HFFc6 (cell line): ENCODE measurements at places on chromosomes 13 and 19. TPM values are rescaled to one million over a fixed set of nuclear protein-coding genes. Genes with fewer than 3 reads are reported as not detected.

Gene CKM
- total RNA-seq = not detected in 3 replicates

Gene SCEL
- total RNA-seq = not detected in 3 replicates

Gene INAFM1
- 13.8 and 14.2 TPM in 2 replicates for total RNA-seq

- DNase-seq = no peak
- H3K4me3 ChIP-seq = peak within 1 kb of the TSS; percentile 97
- H3K36me3 ChIP-seq = peaks cover 5% of the 10 kb centered on the region; the same call in 1 of the 2 replicates
- H3K27me3 ChIP-seq = peaks cover 16% of the 10 kb centered on the region
- peaks cover 31% of the 10 kb centered on the region for H3K4me1 ChIP-seq
Observed at GRCh38 chr19:51368366-51369282, at the start of gene CLDND2. CLDND2 (minus strand) TSS chr19:51369003; CDS start chr19:51368577, 426 bp downstream.

DNA sequence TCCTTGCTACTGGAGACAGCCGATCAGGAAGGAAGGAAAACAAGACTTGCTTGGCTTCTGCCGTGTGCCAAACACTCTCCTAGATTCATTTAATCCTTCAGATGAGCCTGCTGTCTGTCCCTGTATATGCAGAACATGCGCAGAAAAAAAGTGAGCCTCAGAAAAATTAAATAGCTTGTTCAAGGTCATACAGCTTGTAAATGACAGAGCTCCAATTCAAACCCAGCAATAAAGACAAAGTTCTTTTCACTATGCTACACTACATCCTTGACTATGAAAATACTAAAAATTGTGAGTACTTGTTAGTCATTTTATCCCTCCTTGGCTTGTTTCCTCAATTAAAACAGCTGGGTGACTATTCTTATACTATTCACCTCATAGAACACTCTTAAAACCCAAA is 121.4 kb downstream of the KCNRG start:
- peaks cover 13% of the 10 kb centered on the region; the same call in 1 of the 2 replicates for H3K36me3 ChIP-seq
- H3K4me1 ChIP-seq = no peaks in the 10 kb centered on the region
- H3K4me3 ChIP-seq = no peak overlapping the region
- peaks cover 31% of the 10 kb centered on the region for H3K27me3 ChIP-seq
- no peak overlapping the region for H3K27ac ChIP-seq

DNA sequence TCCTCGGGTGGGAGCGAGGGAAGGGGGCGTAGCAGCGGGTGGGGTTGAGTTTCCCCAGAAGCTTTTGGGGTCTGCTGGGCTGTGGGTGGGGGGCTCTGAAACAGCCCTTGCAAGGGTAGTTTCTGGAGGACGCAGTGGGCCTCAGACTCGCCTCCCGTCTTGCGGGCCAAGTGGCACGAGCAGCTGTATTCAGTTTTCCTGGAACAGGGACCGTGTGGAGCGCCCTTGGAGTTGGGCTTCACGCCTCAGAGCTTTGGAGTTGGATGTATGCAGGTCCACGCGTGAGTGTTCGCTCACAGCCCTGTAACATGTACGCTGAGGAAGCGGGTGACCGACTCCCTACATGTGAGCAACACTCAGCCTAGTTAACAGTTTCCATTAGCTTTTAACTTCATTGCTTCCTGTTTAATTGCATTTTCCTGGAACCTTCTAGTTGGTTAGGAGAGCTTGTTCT is 603 bp downstream of the TM9SF2 start:
- no peak for DNase-seq
- H3K4me3 ChIP-seq = peak overlapping the region; percentile 96
- H3K27me3 ChIP-seq = peaks cover 7% of the 10 kb centered on the region
- peak overlapping the region; percentile 94 for H3K27ac ChIP-seq
- peaks cover 17% of the 10 kb centered on the region for H3K36me3 ChIP-seq
- peaks cover 78% of the 10 kb centered on the region for H3K4me1 ChIP-seq

- H3K4me1 ChIP-seq = no peaks in the 10 kb centered on the region
- no peak for DNase-seq
- no peaks in the 10 kb centered on the region for H3K36me3 ChIP-seq
- H3K27ac ChIP-seq = no peak overlapping the region
Observed at GRCh38 chr13:36453516-36453915, 21.2 kb downstream of the CCNA1 start.
